HEK293T (cell line): ENCODE measurements at places on chromosomes 6 and 20.

DNA sequence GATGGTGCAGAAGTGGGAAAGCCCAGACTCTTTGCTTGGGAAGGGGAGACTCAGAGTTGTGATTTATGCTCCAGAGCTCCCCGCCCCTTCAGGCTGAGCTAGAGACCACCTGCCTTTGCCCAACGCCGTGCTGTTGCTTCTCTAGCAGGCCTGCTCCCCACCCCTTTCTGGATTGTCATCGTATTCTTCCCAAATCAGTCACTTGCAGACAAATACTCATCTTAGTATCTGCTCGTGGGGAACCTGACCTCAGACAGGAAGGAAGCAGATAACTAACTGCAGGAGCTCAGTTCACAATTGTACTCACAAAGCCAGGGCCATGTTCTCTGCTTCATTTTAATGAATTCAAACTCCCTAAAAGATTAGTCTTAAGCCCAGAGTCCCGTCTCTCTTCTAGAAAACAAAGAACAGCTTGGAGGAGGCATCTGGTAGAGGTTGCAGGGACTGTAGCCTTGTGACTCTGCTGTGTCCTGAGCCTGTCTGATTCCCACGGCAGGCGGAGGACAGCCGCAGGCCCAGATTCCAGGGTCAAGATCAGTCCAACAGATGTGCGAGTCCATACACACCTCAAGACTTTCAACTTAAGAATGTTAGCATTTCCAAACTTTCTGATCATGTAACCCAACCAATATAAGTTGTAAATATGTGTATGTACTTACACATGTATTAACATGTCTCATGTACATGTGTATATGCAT, 57.2 kb upstream of the GGTLC1 start:
- DNase-seq = no peak

- no peak for DNase-seq
Observed at GRCh38 chr20:52420805-52421204, 229.2 kb upstream of the ZFP64 start.

- peak; percentile 84 for DNase-seq
Observed at GRCh38 chr6:136550330-136551071, at the start of gene MAP7. Gene MAP7, minus strand, starts transcription at chr6:136550422. Its CDS starts 14 bp downstream, at chr6:136550408.

GRCh38 chr6:64437996-64438395, 802.4 kb downstream of the PHF3 start:
- DNase-seq = no peak

DNA sequence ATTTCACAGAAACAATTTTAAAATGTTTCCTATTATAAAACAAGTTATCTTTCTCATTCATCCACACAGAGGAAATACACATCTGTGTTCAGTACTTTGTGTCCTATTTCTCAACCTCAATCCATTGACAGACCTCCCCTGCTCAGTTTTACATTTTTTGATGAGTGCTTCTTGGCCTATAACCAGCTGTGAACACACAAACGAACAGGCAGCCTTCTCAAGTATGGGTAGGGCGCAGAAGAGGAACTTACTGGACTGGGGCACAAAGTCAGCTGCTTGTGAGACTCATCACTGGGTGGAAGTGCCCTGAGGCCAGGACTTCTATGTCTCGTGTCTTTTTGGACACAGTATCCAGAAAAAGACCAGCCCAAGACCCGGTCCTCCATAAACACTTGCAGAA, 2.8 kb downstream of the RPS6KA2 start:
- no peak for DNase-seq

DNA sequence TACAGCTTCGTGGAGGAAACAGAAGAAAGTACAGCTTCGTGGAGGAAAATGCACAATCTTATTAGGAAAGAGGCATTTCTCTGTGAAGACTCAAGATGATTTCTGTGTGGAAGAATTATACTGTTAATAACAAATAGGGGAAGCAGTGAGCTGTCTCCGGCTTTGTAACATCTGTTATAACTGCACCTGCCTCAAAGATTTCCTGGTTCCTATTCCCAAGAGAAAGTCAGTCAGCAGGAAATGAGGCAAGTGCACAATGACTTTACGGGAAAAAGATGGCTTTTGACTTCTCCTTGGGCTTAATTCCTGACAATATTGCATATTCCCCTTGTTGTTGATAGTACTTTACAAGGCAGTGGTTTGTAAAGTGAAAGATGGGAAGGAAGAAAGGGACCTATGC, 538.5 kb downstream of the BMP2 start:
- no peak for DNase-seq

DNA sequence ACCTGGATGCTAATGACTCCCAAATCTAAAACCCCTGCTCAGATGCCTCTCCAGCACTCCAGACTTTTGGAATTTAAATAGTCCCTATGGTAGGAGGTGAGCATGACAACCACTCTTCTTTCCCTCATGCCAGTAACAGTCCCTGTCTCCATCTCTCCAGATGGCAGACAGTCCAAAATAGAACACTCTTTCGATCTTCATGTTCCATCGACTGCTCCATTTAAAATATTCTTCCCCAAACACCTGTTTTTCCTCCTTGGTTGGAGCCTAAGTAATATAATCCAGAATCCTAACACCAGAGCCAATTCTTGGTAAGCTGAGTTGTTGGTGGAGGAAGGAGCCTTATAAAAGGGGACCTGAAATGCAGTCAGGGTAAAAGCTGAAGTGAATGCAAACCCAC, 723.5 kb upstream of the CHD6 start:
- no peak for DNase-seq

GRCh38 chr6:26223228-26223627, 136.0 kb downstream of the HFE start:
- no peak for DNase-seq

DNA sequence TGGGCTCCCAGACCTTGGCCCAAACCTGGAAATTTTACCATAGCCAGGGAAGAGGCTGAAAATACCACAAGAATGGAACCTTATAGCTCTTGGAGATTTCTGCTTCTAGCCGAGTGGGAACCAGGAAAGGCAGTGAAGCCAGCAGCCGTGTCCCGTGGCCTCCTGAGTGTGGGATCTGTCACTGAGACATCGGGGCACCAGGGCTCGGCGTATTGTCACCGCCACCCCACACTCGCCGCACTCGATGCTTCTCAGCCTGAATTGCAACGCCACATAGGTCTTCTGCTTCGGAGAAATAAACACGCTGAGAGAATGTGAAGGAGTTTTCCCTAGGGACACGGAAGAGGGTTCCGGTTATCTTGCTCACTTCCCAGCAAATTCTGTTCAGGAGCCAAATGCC, 61.5 kb downstream of the DLL1 start:
- DNase-seq = no peak

GRCh38 chr20:10789386-10789785, 115.6 kb upstream of the JAG1 start:
- no peak for DNase-seq

DNA sequence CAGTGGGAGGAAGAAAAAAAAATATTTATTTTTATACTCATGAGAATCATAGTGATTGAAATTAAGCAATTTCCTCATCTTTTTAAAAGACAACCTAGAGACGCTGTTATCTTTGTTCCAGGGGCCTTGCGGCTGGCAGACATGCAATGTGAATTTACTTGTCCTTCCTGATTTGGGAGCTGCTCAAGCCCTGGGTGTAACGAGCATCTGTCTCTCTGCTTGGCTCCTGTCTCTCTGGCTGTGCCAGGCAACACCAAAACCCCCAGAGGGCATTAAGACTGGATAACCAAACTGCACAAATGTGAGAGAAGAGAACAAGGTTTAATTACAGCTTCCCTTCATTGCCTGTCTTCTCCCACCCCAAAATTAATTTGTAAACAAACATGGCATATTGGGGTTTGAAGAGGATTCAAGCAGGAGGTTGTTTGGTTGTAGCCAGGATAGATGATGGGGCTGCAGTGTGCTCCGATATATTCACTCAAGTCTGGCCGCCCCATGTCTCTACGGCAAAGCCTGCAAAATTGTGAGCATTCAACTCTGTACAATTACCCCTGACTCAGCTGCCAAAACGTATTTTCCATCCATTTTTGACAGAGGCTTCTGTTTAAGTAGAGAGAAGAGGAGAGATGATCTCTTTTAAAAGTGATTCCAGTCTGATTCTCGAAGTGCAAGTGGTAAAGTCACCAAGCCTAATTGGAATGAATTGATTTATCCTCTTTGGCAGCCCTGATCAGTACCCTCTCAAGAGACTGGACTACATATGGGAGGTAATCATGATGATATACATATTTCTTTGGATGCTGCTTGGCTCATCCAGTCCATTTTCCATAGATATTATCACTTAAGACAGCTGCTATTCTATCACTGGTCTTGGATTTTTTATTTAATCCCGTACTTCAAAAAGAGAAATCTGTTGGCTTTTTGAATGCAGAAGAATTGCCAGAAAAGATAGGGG, 170.2 kb downstream of the SLC24A3 start:
- no peak for DNase-seq

DNA sequence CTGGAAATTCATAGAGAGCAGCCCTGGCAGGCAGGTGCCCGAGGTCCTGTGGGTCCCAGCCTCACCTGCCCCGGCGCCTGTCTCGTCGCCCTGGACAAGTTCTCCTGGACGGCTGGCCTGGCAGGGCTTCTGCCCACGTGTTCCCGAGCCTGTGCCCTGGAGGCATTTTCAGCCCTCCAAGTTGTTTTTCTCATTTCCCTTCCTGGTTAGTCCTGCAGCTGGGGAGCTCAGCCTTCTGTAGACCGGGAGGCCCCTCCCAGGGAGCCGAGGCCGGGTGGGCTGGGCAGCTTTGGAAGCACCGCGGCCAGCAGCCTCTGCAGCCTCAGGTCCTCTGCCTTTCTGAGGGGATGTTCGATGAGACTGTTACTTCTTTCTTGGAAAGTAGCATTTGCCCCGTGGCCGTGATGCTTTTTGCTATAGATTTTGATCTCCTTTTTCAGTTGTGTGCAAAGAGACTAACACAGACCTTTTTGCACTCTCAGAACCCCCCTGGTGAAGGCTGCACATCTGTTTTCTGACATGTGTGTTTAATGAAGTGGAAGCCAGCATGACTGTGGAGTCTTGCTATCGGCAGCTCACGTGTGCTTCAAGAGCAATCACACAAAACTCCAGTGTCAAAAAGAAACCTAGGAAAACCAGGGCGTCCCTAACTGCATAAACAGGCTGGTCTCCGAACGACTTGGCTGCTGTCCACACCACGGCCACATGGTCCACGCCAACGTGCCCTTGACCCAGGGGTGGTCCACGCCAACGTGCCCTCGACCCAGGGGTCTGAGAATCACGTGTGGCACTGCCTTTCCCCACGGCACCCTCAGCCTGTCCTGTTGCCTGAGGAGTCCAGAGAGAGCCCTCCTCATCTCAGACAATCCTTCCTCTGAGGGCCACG, 207.5 kb downstream of the SMOC2 start:
- no peak for DNase-seq

DNA sequence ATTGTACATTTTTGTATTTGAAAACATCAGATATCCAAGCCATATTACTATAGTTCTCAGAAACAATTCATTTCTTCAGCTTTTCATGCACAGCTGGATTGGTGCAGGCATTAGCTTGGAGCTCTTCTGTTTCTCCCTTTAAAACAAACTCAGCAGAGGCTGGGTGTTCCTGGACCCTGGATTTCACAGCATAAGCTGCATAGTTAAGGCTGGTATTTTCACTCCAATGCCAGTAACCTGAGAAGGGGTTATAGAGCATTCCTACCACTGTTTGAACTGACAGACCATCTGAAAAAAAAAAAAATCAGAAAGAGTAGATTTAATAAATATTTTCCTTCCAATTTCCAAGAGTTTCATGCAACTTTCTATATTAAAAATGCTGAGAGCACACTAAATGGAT, 20.1 kb upstream of the FAXC start:
- no peak for DNase-seq

- no peak for DNase-seq
Observed at GRCh38 chr20:60009318-60009717, 51.1 kb downstream of the CDH26 start.
